ENCODE measurements at places on chromosomes 6 and 20.

- DNase-seq = no peak
Observed at GRCh38 chr6:131161987-131162386, 26.7 kb downstream of the AKAP7 start.

DNA sequence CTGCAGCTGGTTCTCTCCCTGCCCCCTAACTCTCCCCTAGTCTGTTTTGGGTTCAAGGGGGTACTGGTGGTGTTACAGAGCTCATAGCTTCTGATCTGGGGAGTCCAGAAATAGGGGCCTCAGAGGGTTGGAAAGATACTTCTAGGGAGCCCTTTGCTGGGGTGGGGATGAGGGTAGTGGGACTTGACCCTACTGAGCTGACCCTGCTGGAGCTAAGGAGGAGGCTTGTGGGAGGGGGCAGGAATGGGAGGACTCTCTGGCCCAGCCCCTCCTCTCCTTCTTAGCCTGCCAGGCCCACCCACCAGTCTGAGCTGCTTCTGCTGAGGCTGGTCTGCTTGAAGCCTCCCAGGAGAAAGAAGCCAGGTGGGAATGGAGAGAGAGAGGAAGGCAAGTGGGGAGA, at the start of gene EGFL8:
TSS of gene EGFL8 (plus strand) at position 301 of the 400 bp plus-strand sequence. CDS start 1,571 bp downstream, outside the sequence.
- no peak for DNase-seq

GRCh38 chr6:135680964-135681913, 170.3 kb upstream of the PDE7B start:
- DNase-seq = no peak

GRCh38 chr6:151376440-151376839, 14.9 kb downstream of the ZBTB2 start:
- peak; percentile 10 for DNase-seq

- DNase-seq = no peak
Observed at GRCh38 chr6:21915707-21916260, 322.2 kb downstream of the SOX4 start.

DNA sequence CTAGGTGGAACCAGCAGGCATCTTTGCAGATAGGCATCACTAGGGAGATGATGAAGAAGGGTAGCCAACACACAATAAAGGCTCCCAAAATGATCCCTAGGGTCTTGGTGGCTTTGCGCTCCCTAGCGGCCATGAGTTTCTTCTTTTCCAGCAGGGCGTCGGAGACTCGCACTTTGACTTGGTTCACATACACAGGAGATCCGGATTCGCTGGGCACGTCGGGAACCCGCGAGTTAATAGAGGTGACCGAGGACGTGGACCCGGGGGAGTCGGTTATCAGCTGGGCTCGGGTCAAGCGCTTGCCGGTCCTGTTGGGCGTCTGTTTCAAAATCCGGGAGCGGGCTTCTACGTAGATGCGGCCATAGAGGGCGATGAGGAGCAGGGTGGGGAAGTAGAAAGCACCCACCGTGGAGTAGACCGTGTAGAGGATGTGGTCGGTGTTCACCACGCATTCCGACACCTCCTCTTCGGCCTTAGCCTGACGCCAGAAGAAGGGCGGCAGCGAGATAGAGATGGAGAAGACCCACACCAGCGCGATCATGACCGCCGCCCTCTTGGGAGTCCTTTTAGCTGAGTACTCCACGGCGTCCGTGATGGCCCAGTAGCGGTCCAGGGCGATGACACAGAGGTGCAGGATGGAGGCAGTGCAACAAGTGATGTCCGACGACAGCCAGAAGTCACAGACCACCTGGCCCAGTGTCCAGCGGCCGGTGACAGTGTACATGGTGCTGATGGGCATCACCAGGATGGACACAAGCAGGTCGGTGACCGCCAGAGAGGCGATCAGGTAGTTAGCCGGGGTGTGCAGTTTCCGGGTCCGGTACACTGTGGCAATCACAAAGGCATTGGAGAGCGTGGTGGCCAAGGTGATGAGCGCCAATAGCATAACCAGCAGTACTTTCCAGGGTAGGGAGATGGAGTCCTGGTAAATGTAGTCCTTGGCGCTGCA, 658 bp downstream of the HTR1B start:
- DNase-seq = no peak

- no peak for DNase-seq
Observed at GRCh38 chr6:118649918-118650581, 1.3 kb downstream of the CEP85L start.

DNA sequence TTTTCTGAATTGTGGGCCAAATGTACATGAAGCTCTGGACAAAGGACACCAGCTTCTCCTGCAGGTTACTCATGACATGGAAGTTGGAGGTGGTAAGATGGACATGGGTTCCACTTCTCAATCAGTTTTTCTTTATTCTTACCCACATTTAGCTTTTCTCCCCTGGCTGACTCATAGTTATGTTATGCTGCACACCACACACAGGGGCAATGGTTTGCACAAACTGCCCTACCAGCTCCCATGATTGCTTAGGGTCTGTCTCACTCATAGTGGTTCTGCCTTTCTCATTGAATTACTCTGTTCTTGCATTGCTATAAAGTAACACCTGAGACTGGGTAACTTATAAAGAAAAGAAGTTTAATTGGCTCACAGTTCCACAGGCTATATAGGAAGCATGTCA, 4.5 kb upstream of the CD109 start:
- no peak for DNase-seq

GRCh38 chr6:98433325-98434056, 400.9 kb upstream of the POU3F2 start:
- DNase-seq = no peak

GRCh38 chr20:20690676-20691476, 21.6 kb downstream of the RALGAPA2 start:
- peak; percentile 21 for DNase-seq

GRCh38 chr20:44570367-44570766, 12.0 kb upstream of the PKIG start:
- no peak for DNase-seq

DNA sequence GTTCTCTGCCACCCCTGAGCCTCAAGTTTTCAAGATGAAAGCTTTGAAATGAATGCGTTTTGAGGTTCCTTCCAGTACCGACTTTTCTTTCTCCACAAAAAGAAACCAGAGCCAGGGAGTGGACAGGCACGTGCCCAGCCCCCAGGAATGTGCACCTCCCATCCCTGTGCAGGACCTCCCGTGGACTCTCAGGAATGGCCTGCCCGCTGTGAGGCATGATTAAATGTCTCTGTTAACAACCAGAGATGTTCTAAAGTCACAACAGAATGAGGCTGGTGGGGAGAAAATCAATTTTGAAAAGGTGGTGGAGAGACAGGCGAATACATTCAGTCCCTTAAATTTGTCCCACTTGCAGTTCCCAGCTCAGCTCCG, 1.5 kb downstream of the TGM3 start:
- DNase-seq = no peak

DNA sequence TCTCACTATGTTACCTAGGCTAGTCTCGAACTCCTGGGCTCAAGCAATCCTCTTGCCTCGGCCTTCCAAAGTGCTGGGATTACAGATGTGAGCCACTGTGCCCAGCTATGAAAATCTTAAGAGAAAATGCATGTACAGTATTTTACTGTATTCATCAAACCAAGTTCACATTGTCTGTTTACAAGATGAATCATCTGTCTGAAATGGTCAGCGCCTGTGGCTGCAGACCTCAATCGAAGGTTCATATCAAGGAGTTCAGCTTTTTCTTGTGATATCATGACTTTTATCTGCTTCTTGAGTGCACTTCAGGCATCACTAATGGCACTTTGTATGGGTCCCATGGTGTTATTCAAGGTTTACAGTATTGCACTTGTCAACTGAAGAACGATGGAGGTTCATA, 155.1 kb downstream of the SLC16A10 start:
- no peak for DNase-seq

GRCh38 chr6:7916959-7917358, 6.4 kb upstream of the TXNDC5 start:
- peak; percentile 69 for DNase-seq

- DNase-seq = peak; percentile 58
Observed at GRCh38 chr6:34391786-34392496, 528 bp downstream of the NUDT3 start.

DNA sequence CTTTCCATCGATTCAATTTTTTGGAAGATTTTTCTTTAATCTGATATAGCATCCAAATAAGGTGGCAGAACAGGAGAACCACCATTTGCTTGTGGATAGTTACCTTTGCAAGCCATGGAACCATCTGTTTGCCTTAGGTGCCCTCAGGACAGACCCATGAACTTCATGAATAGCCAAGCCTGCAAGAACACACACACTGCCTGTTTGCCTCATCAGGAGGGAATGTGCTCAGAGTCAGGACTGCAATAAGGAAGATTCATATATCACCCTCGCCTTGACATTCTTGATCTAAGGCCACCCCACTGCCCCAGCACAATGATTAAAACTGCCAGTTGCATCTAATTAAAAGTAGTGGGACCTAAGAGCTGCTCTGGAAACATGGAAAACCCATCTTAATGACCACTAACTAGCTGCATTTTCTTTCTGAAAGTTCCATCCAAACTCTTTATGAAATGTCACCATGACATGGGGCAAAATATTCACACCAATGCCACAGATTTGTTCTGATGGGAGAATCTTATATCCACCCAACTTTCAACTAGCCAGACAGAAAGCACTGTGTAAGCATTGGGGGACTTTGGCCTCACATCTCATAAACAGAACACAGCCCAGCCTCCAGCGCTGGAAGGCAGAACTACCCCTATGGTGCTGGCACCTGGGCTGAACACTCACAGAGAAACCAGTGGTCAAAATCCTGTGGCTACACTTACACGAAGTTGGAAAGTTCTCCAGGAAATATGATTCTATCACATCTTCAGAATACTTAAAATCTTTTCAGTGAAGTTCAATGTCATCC, 48.3 kb downstream of the TBXT start:
- no peak for DNase-seq

DNA sequence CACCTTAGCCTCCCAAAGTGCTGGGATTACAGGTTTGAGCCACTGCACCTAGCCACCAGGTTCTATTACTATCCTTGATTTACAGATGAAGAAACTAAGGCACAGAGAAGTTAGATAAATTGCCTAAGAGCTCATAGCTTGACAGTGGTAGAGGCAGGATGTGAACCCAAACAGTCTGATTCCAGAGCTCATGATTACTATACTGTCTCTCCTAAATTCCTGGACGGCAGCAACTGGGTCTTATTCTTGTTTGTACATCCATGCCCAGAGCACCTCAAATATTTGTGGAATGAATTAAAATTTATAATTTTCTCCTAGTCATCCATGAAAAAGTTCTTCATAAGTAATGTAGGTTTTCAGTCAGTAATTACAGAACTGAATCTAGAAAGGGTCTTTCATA, 15.1 kb downstream of the PDSS2 start:
- no peak for DNase-seq

DNA sequence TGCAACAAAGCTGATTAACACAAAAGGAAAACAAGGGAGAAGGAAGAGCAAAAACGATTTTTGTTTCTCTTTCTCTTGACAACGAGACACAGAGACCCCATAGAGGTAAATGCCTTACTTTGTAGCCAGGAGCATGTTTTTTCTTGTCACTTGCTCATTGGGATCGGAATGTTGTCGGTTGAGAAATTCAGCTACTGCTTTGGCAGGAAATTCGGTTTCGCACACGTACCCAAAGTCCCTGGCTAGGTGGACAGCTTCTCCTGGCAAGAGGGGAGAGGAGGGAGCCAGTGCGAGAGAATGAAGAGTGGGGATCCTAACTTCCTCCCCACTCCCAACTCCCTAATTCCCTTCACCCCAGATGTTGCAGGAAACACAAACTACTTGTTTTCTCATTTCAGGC, 14.5 kb downstream of the TFAP2A start:
- no peak for DNase-seq

GRCh38 chr6:135522965-135523692, 25.6 kb upstream of the AHI1 start:
- no peak for DNase-seq

GRCh38 chr20:5342021-5342420, 25.3 kb upstream of the PROKR2 start:
- no peak for DNase-seq

GRCh38 chr6:31243508-31243907, 28.4 kb downstream of the HLA-C start:
- no peak for DNase-seq

GRCh38 chr20:38673261-38673660, 51.0 kb upstream of the SLC32A1 start:
- no peak for DNase-seq

DNA sequence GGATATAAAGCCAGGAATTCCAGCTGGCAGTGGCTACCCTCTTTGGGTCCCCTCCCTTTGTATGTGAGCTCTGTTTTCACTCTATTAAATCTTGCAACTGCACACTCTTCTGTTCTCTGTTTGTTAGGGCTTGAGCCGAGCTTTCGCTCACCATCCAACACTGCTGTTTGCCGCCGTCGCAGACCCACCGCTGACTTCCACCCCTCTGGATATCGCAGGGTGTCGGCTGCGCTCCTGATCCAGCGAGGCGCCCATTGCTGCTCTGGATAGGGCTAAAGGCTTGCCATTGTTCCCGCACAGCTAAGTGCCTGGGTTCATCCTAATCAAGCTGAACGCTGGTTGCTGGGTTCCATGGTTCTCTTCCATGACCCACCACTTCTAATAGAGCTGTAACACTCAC, 1433.5 kb upstream of the ADGRB3 start:
- DNase-seq = no peak

GRCh38 chr6:55643861-55644260, 64.9 kb upstream of the HMGCLL1 start:
- DNase-seq = no peak

DNA sequence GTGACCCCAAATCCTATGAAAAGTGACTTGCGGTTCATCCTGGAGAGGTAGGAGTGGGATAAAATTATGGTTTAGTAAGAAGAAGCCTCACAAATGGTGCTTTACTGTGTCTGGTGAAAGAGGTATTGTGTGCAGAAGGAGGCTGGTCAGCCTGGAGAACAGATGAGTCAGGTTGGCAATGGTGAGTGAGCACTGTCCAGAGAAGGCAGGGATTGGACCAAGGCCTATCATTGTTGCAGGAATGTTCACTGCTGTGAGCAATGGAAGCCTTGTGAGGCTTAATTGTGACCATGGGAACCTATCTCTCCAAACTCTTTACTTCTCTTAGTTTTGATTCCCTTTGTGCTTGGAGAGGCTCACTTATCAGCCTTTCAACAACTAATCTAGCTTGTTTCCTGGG, 89.0 kb upstream of the KCNK16 start:
- DNase-seq = no peak

- no peak for DNase-seq
Observed at GRCh38 chr6:93235775-93236174, 183.6 kb downstream of the EPHA7 start.

GRCh38 chr6:20255428-20255827, 43.2 kb upstream of the MBOAT1 start:
- no peak for DNase-seq

DNA sequence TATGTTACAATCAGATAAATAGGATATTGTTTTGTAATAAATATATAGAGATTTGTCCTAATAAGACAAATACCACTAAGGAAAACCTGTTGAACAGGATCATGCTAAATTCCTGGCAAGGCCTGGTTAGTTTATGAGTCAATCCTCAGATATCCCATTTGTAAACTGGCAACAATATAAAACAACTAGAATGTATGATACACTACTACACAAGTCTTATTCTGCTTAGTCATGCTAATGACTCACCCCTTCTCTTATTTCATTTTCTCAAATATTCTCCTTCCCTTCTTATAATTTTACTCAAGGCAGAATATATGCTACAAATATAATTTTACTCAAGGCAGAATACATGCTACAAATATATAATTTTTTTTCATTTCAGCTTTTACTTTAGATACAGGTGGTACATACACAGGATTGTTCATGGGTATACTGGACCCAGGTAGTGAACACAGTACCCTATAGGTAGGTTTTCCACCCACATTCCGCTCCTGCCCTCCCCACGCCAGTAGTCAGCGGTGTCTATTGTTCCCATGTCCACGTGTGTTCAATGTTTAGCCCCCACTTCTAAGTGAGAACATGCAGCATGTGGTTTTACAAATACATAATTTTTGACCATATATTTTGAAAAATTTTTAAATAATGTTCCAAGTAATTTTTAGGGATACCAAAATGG, 6.3 kb downstream of the OSER1 start:
- no peak for DNase-seq
